Sigmoid colon (tissue), 7 donors: ENCODE measurements at places on chromosomes 4 and X. TPM values are rescaled to one million over a fixed set of nuclear protein-coding genes. Genes with fewer than 3 reads are reported as not detected.

The MAGEA6 gene
- not detected for polyA plus RNA-seq

The IRS4 gene
- polyA plus RNA-seq = not detected

The F11 gene
- polyA plus RNA-seq = not detected

The TMEM192 gene
- polyA plus RNA-seq = 6.0 TPM

The TEX13B gene
- polyA plus RNA-seq = not detected

The PPM1K gene
- polyA plus RNA-seq = 1.6 TPM
